ENCODE measurements at places on chromosomes 3 and 15.

DNA sequence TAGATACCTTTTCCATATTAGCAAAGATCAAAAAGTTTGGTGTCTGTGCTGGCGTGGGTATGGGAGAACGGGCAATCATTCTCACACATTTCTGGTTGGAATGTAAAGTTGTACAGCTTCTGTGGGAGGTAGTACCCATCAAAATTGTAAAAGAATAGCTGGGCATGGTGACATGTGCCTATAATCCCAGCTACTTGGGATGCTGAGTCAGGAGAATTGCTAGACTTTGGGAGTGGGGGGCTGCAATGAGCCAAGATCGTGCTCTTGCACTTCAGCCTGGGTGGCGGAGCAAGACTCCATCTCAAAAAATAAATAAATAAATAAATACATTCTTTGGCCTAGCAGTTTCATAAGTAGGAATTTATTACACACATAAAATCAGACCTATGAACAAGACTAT lies 22.9 kb downstream of the LCTL start:
- no peak for DNase-seq

DNA sequence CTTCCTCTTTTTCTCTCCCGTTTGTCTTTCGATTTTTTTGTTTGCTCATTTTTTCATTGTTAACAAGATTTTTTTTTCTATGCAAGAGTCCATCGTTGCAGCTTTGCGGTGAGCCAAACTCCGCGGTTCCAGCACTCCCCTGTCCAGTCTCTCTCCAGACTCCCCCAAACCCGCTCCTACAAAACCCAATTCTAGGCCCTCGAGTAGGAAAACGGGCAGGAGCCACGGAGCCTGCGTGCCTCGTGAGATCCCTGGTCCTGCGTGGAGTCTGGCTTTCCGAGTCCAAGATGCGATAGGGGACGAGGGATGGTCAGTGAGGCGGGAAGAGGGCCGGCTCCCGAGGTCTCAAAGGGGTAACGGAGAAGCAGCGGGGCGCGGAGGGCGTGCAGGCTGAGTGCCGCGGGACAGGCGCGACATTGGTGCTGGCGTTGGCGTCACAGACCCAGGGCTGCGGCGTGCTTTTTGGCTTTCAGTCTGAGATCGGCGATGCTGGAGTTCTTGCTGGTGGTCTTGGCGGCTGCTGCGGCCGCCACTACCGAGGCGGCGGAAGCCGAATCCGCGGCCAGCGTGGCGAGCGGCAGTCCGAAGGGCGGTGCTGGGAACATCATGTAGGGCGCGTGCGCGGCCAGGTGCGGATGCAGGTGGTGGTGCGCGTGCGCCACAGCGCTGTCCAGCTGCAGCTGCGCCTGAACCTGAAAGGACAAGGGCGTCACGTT lies 8.5 kb downstream of the SHOX2 start:
- no peak for DNase-seq

DNA sequence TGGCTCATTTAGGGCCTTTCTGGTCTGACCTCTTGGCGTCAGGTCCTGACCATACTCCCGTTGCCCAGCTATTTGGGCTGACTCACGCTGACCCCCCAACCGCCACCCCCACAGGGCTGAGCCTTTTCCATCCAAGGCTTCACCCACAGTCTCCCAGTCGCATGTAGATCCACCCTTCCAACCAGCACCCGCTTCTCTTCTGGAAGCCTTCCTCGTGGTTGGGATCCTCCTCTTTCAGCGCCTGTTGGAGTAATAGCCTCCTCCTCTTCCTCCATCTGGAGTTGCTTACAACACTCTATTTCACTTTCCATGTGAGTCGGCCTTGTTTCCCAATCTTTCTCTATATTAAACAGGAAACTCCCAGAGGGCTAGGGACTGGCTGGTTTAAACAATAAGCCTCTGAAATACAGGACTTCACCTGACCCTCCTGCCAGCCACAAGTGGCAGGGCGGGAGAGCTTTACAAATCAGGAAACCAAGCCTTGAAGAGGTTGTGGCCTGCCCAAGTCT lies 2.1 kb upstream of the ALAS1 start:
- DNase-seq, result peak; percentile 30

DNA sequence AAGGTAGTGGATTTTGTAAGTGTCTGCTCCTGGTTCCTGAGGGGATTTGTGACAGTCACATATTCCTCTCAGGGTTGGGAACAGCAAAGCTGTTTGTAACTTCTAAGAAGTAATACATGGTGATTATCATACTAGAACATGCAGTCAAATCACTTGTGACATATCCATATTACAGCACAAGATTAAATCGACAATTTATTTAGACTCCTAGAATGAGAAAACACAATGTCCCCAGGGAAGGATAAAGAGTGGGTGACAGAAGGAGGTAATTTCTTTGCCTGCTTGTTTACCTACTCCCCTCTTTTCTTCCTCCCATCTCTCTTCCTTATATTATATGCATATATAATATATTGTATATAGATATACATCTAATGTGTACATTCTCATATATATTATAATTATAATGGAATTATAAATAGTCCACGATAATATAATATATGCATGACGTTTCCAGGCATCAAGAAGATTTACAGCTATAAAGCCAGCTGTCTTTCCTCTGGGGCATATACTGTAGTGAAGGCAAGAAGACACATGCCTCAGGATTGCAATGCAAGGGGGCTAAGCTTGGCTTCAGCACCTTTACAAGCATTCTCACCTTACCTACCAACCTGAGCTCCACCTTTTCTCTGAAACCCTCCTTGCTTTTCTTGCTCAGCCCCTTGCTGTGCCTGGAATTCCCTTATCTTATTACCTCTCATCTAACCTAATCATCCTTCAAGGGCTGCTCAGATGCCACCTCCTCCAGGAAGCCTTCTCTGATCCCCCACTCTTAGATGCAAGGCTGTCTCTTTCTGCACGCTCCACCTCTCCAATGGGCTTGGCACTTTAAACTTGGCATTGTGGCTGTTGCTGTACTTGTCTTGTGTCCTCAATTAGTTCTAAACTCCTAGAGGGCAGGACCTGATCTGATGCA lies 73.1 kb upstream of the PIAS1 start:
- no peak for DNase-seq

GRCh38 chr3:6732807-6733206 lies 128.1 kb upstream of the GRM7 start:
- DNase-seq, result no peak

GRCh38 chr3:68988740-68989139 lies 24.7 kb downstream of the EOGT start:
- DNase-seq, result peak; percentile 51

DNA sequence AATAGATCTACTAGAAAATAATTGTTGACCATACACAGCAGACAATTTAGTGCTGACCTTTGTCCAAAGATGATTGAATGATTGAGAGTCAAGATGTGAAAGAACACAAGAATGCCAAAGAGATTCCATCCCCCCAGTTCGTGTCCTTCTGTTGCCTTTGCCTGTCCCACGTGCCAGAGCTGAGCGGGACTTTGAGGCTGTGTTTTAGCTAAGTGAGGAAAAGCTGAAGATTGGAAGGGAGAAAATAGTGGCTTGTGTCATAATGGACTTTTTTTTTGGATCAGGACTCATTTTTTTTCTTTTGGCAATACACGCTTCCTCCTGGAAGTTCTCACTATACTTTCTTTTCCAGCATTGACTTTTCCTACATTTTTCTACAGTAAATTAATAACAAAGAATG lies 206.6 kb upstream of the MDFIC2 start:
- no peak for DNase-seq

DNA sequence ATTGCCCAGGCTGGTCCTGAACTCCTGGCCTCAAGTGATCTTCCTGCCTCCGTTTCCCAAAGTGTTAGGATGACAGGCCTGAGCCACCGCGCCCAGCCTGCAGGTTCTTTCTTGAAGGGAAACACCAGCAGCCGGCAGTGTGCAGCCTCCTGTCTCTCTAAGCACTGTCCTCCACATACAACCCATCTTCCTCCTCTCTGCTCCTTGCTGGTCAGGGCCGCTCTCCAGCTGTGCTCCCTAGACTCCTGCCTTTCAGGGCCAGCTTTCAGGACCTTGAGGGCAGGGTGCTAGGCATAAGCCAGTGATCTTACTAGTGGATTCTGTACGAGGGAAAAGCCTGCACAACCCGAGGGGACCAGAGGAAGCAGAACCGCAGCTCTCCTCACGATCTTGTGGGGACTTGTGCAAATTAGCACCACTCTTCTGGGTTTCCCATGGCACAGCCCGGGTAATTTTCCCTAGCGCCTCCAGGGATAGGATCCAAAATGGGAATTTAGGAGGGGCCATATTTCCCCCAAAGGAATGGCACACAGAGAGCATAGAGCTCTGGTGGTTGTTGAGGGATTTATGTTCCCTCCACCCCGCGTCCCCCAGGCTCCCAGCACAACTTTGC lies 18.2 kb upstream of the CORO2B start:
- DNase-seq, result no peak

DNA sequence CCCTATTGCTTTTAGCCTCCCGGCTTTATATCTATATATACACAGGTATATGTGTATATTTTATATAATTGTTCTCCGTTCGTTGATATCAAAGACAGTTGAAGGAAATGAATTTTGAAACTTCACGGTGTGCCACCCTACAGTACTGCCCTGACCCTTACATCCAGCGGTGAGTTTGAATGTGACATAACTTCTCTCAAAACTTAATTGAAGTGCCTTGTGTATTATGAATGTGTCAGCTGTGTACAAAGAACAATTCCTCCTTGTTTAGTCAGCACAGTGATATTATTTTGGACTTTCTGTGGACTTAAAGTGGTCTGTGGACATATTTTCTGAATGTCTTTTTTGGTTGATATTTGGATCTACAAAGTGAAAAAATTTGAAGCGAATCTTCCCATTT lies 220 bp downstream of the TP63 start:
- no peak for DNase-seq

DNA sequence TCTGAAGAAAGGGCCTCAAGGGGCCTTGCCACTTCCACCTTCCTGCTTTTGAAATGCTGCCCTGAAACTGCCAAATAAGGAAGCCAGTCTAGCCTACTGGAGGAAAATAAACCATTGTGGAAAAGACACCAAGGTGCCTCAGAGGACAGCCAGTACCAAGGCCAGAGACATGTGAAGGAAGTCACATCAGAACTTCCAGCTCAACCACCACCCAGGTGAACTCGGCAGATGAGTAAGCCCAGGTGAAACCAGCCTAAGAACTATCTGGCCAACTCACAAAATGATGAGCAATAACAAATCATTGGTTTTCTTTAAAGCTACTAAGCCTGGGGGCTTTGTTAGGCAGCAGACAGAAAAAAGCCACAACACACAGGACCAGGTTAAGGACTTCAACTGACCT lies 103.0 kb downstream of the MAGI1 start:
- DNase-seq, result no peak

GRCh38 chr3:136249593-136249992 lies 547 bp upstream of the PCCB start:
- no peak for DNase-seq

- DNase-seq, result no peak
Observed at GRCh38 chr3:192795021-192795420, 67.7 kb upstream of the FGF12 start.

GRCh38 chr3:84299329-84299728 lies 659.5 kb upstream of the CADM2 start:
- no peak for DNase-seq

DNA sequence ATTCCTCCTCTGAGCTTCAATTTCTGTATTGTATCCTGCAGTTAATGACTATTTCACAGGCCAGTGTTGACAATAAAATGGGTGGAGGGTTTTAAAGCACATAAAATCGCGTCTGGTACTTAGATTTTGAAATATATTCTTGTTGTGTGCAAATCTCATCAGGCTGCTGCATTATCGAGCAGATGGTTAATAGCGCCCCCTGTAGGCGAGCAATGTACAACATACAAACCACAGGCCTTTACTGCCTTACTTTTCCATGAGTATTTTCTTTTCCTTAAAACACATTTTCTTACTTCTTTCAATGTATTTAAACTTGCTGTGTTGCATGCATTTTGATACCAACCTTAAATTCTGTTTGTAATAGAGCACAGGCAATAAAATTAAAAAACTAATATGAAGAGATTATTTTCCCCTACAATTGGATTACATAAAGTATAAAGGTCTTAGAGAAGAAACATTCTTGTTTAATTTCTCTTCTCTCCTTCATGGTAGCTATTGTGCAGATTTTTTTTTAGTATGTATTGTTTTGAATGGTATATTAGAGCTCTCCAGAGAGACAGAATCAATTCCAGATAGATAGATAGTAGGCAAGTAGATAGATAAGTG lies 608.4 kb downstream of the CADM2 start:
- DNase-seq, result no peak

DNA sequence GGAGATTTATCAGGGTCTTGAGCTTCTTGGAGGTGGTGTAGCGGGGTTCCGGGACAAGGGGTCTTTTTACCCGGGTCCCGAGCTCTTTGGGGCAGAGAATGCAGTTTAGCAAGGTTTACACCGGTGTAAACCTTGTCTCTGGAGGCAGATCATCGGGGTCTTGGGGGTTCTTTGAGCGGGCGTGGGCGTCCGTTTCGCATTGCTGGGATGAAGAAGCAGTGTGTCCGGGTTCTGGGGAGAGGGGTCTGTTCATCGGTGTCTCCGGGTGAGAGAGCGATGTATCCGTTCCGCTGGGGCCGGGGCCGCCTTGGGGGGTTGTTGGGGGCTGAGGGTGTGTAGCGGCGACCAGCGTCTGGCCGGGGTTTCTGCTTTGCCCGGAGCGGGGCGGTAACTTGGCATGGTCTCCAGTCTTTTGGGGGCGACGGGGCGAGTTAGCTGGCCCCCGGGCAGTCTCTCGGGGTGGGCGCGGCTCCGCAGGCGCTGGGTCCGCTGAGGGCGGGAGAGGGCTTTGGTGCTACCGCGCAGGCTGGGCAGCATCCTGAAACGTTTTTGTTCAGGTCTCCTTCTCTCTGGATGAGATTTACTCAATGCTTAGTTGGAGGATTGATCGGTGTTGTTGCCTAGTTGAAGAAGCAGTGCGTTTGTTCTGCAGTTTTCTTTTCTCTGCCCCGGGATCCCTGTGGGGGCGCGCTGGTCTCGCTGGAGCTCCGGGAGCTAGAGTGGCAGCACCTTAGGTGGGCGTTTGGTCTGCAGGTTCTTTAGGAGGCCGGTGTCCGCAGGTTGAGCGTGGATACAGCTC lies 843 bp downstream of the GLCE start:
- DNase-seq, result no peak

DNA sequence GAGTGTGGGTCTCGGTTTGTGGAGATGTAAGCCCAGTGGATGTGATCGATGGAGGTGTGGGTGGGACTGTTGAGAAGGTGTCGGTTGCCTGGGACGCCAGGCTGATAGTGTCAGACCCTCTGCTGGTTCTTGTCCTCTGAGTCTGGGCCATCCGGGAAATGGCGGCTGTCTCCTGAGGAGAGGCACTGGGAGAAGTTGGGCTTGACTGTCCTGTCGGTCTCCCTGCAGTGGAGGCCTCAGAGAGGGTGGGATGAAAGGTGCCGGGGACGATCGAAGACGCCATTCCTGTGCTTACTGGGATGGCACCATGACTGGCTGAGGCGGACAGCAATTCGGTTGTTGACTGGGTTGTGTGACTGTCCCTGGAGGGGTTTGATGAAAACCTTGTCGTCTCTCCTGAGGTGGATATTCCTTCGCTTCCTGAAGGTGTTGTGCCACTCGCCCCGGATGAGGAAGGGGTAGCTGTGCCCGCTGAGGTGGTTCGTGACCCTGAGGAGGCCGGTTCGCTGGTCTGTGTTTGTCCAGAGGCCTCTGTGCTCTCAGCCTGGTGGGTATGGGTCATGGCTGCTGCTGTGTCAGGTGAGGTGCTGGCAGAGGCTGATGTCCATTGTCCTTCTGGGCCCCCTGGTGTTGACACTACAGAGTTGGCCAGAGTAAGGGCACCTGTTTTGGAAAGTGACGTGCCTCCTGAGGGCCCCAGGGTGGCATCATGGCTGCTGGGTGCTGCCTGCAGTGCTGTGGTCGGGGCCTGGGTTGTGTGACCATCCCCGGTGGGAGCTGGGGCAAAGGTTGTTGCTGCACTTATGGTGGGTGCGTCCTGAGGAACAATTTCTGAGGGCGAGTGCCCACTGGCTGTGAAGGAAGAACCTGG lies 22.8 kb downstream of the MUC4 start:
- DNase-seq, result no peak

All from fibroblast of skin of left quadriceps (primary cell).